Temporal lobe (tissue), 4 donors: ENCODE measurements at places on chromosomes 4 and X. TPM values are rescaled to one million over a fixed set of nuclear protein-coding genes. Genes with fewer than 3 reads are reported as not detected.

The F8A2 gene
- not detected for total RNA-seq

The CNKSR2 gene
- total RNA-seq: 138 TPM

The TRPC3 gene
- 5.4 TPM for total RNA-seq

The CXCL6 gene
- total RNA-seq: under 0.01 TPM

The GABRG1 gene
- 21.9 TPM for total RNA-seq

The SOD3 gene
- total RNA-seq: under 0.01 TPM

The USP26 gene
- not detected for total RNA-seq

The AMBN gene
- total RNA-seq: 0.25 TPM

The RHOXF2B gene
- total RNA-seq: not detected

The SLC9B1 gene
- 6.4 TPM for total RNA-seq

The ANTXR2 gene
- total RNA-seq: 9.6 TPM
